Naive thymus-derived CD4-positive, alpha-beta T cell (primary cell): ENCODE measurements at places on chromosomes 3 and 15. TPM values are rescaled to one million over a fixed set of nuclear protein-coding genes. Genes with fewer than 3 reads are reported as not detected.

DNA sequence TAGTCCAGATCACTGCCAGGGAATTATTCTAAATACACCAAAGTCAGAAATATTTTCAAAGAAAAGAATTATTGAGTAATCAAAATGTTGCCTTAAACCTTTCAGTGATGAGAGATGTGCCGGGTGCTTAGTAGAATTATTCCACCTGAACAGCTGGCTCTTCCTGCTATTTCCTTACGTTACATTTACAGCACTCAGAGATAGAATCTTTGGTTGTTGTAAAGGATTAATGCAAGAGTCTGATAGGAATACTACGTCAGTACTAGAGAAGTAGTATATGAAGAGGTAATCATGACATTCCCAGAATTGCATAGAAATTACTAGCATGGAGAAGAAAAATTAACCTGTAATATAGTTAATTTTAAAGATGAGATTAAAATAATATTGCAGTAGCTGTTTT lies 50.9 kb upstream of the ZDHHC23 start:
- no peak for DNase-seq

- no peak for DNase-seq
Observed at GRCh38 chr3:52777959-52778805, 783 bp downstream of the ITIH1 start.

- DNase-seq, result no peak
Observed at GRCh38 chr3:127762077-127762786, 60.1 kb downstream of the MGLL start.

SLC22A13 gene
- total RNA-seq, result 0.59 TPM

CCDC71 gene
- total RNA-seq, result 16.5 TPM
